Stimulated activated CD4-positive, alpha-beta T cell treated with anti-CD3 and anti-CD28 coated beads, Interleukin-15, amount 100 ng/mL, for 1 hour (primary cell): ENCODE measurements at places on chromosomes 13 and 19.

DNA sequence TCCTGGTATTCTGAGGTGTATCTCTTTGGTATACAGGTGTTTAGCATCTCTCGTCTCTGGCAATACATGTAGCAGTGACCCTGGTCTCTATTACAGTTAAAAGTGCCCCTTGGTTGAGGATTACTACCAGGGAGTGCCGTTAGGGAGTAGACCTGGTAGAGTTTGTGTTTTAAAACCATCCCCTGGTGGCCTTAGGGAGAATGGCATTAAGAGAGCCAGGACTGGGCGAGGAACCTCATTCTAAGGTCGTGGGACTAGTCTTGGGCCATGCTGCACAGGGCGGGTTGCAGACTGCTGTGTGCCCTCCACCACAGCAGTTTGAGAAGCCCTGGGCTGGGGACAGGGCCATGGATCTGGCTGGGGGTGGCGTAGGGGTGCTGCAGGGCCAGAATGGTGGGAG is 35.0 kb downstream of the B3GLCT start:
- no peak for DNase-seq

GRCh38 chr13:60261432-60262351 is 98.0 kb upstream of the DIAPH3 start:
- DNase-seq, result no peak

- DNase-seq, result no peak
Measured at GRCh38 chr13:99559560-99559959, 58.3 kb downstream of the TM9SF2 start.

DNA sequence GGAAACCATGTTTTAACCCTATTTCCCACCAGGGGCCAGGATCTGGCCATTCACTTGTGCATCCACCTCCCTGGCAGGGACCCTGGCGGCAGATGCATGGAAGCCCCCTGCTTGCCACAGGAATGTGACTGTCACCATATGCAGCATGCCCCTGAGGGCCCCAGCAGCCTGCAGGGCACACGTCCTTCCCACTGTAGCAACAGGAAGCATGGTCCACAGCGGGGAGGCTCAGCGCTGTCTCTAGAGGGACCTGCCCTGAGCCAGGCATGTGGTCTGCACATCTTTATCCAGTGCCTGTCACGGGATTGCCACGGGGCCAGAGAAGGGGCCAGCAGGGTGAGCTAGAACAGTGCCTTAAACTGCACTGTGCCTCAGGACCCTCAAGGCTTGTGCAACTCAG is 34.9 kb upstream of the MCF2L start:
- DNase-seq, result no peak

GRCh38 chr13:106906426-106906996 is 338.6 kb upstream of the ARGLU1 start:
- no peak for DNase-seq

DNA sequence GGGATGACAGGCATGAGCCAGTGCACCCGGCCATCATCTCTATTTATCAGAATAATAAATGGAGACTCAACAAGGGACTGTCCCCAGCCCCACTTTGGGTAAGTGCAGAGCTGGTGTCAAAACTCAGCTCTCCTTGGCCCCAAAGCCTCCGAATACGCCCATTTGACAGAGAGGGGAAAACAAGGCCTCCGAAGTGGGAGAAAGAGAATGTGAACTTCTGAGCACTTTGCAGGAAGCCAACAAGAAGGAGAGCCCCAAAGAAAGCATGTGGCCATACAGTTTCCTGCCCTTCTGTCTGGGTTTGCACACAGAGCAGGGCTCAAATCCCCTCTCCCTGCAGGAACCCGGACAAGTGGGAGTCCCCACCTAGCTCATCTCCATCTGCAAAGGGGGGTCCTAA is 1.6 kb downstream of the CEACAM16 start:
- DNase-seq, result no peak

- no peak for DNase-seq
Measured at GRCh38 chr13:101092985-101093384, 323.3 kb downstream of the NALCN start.

- DNase-seq, result no peak
Measured at GRCh38 chr19:16594131-16594586, 21.9 kb upstream of the SLC35E1 start.

GRCh38 chr19:42301646-42302203 is at the start of gene PRR19:
PRR19 (plus strand) TSS chr19:42302132; CDS start chr19:42309585, 7,453 bp downstream.
- no peak for DNase-seq

DNA sequence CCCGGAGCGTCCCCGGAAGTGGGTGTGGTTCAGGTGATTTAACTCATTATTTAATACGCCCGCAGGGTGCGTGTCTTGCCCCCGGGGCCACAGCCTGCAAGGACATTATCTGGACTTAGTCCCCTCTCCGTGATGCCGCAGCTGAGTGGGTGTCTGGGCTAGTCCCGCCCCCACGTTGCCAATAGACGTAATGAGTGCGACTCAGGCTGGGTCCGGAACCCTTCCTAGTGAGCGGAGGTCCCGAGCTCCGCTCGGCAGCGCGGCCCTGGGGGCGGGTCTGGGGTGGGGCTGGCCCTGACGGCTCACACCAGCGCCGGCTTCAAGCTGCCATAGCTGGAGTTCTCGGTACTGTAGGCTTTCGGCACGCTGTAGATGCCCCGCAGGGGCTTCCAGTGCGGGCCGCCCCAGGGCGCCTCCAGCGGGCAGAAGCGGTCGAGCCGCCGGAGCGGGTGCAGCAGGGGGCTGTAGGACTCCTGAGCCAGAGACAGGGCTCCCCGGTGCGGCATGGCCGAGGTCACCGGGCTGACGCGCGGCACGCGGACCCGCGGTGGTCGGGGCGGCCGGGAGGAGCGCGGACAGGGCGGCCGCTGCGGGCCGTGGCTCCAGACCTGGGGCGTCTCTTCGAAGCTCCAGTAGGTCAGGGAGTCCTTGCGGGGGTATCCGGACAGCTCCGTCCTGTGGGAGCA is 918 bp upstream of the LHB start:
- peak; percentile 54 for DNase-seq

GRCh38 chr13:35354285-35354684 is 122.2 kb downstream of the MAB21L1 start:
- DNase-seq, result no peak

DNA sequence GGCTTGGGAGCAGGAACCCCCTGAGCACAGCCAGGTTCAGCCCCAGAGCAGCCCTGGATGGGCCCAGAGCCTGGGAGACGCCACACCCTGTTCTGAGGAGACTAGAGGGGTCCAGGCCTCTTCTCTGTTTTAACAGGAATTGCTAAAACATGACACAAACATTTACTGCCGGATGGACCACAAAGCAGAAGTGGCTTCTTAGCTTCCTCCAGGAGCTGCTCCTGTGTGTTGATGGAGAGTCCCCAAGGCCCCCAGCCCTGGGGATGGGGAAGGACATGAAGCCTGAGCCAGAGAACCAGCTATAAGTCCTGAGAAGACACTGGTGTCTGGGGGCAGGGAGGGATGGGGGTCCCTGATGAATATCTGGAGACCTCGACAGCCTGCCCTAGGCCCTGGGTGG is 14.6 kb downstream of the CEACAM3 start:
- no peak for DNase-seq

DNA sequence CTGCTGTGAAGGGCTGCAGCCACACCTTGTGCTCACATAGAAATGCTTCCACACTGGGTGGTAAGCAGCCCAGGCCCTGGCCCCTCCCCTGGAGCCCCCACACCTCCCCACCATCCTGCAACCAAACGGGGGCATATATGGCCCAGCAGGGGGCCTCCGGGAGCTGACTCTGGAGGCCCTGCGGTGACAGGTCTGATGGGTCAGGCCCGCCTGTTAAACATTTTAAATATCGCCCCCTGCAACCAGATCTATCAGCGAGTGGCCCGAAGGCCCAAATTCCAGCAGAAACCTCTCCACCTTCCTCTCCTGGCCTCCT is 48.0 kb upstream of the KATNAL1 start:
- DNase-seq, result peak; percentile 20

DNA sequence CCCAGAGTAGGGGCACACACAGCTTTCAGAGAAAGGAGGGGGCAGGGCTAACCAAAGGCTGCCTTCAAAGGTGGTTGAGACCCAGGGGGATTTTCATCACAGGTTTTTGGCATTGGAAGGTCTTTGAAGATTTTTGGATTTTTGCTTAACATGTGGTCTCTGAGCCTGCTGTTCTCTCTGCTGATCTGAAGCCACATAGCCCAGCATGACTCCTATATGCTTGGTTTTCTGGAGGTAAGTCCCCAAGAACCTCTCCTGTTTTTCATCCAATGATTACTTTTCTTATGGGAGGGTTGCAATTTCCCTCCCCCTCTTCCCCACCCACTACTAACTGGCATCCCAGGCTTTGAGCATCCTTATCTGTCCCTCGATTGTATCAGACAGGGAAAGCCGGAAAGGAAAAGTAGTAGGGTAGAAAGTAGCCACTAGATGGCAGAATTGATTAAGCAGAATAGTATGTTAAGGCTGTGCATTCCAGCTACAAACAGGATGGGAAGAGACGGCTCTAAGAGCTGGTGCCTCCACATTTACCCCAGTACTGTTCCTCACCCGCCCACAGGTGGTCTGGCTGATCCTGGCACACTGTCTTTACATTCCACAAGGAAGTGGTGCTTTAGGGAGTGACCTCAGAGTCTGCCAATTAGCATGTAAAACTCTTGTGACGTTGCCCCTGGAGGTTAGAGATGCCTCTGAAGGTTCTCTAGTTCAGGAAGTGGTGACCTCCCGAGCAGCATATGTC is 218.9 kb upstream of the EDNRB start:
- no peak for DNase-seq

- DNase-seq, result no peak
Measured at GRCh38 chr19:30367421-30367820, 4.8 kb upstream of the ZNF536 start.

DNA sequence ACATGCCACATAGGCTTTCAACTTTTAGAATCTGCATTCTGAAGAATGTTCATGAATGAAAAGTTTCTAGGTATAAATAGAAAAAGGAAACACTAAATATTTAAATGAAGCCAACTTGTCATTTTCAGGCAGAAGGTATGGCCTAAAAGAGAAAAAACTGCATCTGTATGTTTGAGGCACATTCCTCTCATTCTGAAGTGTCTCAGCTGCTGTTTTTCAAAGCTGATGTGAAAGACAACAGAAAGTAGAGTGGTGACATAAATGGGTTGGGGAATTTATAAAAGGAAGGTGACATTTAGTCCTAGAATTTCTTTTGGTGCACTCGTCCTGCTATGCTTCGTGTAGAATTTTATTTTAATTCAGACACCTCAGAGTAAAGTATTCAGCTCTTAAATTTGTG is 539.6 kb upstream of the SLITRK5 start:
- no peak for DNase-seq

GRCh38 chr13:94143624-94144350 is 335.7 kb downstream of the DCT start:
- no peak for DNase-seq

DNA sequence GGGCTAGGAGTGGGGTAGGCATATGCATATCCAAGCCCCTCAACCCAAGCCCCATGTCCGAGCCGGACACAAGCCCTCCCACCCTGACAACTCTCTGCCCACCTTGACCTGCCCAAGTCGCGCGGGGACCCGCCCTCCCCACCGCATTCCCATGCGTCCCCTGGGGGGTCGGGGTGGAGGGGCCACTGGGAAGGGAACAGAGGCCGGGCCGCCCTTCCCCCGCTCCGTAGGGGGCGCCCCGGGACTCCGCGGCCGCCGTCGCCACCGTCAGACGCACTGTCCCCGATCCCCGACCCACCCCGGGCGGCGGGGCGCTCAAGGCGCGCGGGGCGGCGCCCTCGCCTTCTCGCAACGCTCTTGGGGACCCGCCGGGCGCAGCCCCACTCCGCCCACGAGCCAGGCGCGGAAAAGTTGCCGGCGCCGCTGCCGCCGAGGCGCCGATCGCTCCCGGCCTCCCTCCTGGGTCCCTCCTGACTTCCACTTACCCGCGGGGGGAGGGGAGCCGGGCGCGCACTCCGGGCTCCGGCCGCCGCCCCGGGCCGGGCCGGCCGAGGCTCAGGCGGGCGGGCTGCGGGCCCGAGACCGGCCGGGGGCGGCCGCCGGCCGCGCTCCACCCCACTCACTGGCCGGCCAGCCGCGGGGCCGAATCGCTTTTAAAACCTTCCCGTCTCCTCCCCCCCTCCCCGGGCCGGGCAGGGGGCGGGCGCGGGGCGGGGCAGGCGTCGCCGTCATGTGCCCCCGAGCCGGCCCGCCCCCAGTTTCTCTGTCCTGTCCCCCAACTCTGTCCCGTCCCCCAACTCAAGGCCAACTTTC is 34.4 kb upstream of the NANOS3 start:
- peak; percentile 65 for DNase-seq

GRCh38 chr19:40982594-40983101 is 8.4 kb upstream of the CYP2B6 start:
- DNase-seq, result no peak

DNA sequence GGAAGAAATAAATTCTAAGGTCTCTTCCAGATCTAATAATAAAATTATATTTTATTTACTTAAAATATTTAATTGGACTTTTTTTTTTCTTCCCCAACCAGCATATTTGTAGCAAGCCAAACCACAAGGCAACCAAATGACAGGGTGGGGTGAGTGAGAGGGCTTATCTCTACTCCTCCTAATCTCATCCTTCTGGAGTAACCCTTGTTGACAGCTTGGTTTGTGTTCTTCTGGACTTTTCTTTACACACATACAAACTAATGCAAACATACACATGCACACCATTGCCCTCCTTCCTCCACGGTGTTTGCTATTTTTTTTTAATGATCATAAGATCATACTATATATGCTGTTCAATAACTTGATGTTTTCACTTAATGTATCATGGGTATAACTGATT is 383.1 kb downstream of the DLEU7 start:
- no peak for DNase-seq

DNA sequence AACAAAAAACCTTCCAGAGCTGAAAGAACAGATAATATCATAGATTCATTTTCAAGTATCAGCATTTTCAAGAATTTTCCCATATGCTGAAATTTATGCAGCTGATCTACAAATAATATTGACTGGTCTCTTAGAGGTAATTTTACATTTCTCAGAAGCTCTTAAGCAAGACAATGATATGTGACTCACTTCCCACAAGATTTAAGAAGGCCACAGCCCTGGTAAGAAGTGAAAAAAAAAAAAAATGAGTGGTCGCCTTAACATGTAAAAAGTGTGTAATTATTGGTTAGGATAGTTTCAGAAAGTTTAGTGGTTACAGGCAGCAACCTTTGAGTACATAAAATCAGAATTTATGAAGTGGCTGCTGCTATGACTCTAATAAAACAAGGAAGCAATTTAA is 54.5 kb downstream of the NUFIP1 start:
- DNase-seq, result no peak

DNA sequence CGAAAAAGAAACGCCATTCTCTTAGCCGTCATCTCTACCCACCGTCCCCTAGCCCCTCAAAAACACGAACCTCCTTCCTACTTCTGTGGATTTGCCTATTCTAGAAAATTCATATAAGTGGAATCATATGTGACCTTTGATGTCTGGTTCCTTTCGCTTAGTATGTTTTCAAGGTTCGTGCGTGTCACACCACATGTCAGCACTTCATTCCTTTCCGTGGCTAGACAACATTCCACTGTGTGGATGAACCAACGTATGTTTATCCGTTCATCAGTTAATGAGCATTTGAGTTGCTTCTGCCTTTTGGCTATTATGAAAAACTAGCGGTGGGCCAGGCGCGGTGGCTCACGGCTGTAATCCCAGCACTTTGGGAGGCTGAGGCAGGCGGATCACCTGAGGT is 14.0 kb upstream of the PPP1R12C start:
- DNase-seq, result no peak

- peak; percentile 25 for DNase-seq
Measured at GRCh38 chr19:47471733-47472457, at the start of gene SLC8A2. SLC8A2 (minus strand) TSS chr19:47471893; CDS start chr19:47466403, 5,490 bp downstream.

- DNase-seq, result no peak
Measured at GRCh38 chr19:54606891-54607784, 13.7 kb downstream of the LILRA1 start.
